ENCODE measurements at places on chromosomes 2 and 18.

DNA sequence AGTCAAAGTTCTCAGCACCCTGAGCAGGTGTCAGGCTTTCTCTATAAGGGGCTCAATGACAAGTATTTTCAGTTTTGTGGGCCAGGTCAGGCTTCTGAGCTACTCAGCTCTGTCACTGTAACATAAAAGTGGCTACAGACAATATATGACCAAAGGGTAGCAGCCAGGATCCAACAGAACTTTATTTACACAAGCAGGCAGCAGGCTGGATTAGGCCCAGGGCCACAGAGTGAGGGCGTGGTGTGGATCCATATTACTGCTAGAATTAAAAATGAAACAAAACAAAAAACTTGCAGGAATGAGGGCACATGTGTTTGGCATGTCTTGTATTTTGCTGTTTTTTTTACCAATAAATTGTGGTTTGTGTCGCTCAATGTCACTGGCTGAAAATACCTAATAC lies 143.7 kb downstream of the EIPR1 start:
- DNase-seq = no peak

- no peak for DNase-seq
Observed at GRCh38 chr2:17853799-17854198, 24.7 kb upstream of the KCNS3 start.

DNA sequence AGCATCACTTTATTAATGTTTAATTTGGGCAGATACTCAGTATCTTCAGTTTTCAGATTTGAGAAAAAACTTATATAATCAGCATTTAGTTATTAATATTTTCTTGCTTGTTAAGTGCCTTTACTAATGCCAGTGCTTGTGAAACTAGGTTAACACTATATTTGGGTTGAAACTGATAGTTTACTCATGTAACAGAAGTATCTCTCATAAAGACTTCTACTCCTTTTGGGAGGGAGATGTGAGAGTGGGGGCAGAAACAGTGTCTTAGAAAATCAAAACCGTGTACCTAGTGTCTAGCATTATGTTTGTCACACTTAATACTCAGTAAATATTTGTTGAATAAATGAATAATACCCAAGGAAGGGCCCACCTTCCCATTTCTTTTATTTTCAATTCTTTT lies 129.5 kb downstream of the MSTN start:
- no peak for DNase-seq

GRCh38 chr18:79299711-79300110 lies 96.0 kb upstream of the NFATC1 start:
- no peak for DNase-seq

DNA sequence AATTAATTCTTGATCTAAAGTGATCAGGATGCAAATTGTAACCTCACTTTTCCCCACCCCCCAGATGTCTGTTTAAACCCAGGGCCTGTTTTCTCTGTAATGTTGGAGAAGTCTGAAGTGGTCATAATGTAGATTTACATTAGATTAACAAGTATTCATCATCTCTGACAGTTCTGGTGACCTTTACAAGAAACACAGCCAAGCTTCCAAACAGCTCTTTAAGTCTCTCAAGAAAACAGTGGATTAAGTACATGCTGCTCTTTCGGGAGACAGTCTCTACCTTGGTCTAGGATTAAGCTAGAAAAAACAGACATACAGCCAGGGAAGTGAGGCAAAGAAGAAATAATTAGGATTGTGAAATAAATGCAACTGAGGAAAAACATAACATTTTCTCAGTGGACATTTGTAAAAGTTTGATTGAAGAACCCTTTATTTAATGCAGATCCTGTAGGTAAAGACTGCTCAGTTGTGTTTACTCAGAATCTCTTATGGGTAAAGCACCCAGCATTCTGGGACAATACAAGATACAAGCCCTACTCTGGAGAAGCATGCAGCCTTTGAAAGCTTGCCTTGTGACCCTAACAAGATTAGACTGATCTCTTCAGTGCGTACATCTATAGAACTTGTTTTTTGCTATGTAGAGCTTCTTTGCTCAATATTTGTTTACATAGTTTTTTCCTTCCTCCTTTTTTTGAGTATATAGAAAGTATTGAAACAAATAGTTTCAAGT lies 203.9 kb downstream of the PHLPP1 start:
- DNase-seq = no peak

DNA sequence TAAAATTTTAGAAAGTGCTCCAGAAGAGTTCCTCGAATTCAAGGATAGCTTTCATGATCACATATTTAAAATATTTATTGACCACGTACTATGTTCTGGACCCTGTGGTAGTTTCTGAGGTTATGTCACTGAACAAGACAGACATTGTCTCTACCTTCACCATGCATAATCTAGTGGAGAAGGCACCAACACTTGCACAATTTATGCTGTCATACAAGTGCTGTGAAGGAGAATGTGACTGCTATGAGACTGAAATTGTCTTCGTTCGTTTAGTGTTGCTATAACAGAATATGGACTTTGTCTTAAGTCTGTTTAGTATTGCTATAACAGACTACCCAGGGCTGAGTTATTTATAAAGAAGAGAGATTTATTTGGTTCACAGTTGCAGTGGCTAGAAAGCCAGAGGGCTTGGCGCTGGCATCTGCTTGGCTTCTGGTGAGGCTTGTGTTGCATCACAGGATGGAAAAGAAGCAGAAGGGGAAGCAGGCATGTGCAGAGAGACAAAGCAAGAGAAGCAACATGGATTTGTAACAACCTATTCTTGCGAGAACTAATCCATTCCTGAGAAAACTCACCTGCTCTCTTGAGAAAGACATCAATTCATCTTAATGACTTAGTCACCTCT lies 50.0 kb upstream of the RFX8 start:
- no peak for DNase-seq

GRCh38 chr18:79405781-79406575 lies 10.2 kb downstream of the NFATC1 start:
- DNase-seq = peak; percentile 62

DNA sequence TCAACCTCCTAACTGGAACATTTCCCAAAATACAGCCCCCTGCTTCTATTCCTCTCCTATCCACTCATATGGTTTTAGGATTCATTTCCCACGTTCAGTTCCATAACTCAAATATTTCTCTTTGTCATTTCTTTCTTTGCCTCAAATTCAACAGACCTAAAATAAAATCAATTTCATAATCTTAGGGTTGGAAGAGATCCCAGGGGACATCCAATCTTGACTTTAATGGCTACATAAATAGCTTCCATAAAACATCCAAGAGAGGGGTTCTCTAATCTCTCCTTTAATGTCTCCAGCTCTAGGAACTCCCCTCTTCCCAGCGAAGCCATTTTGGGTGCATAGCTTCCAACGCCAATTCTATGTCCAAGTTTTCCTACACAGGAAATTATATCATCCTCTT lies 33.8 kb downstream of the RBKS start:
- DNase-seq = no peak

DNA sequence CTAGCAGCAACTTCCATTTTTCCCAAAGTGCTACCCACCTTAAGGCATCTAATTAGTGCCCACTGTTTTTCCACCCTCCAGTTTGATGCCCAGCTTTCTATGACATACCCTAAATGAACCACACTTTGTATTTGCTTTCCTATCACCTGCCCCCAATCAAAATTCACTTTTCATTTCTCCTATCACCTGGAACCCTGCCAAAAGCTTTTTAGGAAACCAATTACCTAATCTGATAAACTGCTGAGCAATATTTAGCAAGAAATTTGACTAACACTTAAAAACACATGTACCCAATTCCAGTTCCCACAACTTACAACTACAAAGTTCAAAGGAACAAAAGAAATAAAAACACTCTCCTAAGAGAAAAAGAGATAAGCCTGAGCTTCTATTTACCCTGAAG lies 71.7 kb downstream of the IKZF2 start:
- DNase-seq = no peak

GRCh38 chr2:127685410-127686080 lies 10.2 kb upstream of the LIMS2 start:
- no peak for DNase-seq

GRCh38 chr18:22005191-22005841 lies 164.1 kb upstream of the GATA6 start:
- no peak for DNase-seq

GRCh38 chr2:54760310-54760709 lies 36.8 kb downstream of the EML6 start:
- DNase-seq = no peak

DNA sequence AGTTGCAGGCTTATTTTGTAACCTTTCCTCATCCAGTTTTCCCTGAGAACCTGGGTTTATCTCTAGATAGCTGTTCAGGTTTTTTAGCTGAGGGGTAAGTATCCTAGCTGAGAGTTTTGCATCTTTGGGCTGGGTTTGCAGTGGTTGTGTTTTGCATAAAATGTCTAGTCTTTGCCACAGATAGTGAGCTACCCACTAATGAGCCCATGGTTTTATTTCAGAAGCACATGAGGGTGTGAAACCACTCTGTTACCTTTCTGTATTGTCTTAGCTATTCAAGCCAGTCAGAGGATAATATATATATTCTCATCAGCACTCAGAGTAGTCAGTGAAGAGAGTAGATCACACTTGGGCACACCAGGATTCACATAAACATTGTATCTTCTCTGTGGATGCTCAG lies 24.6 kb upstream of the TXNDC2 start:
- no peak for DNase-seq

DNA sequence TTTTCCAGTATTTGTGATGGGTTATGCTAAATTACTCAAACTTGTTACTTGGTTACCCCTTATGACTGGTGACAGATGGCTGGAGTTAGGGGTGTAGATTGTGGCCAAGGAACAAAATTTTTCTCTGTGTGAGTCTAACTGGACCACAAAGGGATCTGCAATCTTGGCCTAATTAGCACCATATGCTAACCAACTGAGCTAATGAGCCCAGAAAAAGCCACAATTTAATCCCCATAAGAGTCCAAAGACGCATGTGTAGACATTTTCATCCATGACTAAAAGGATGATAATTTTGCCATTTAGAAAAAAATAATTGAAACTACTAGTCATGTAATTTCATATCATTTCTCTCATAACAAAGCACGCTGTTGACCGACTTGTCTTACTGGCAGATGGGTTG lies 151.2 kb downstream of the ABCA12 start:
- no peak for DNase-seq

- DNase-seq = no peak
Observed at GRCh38 chr2:88829607-88830463, 138.4 kb downstream of the RPIA start.

DNA sequence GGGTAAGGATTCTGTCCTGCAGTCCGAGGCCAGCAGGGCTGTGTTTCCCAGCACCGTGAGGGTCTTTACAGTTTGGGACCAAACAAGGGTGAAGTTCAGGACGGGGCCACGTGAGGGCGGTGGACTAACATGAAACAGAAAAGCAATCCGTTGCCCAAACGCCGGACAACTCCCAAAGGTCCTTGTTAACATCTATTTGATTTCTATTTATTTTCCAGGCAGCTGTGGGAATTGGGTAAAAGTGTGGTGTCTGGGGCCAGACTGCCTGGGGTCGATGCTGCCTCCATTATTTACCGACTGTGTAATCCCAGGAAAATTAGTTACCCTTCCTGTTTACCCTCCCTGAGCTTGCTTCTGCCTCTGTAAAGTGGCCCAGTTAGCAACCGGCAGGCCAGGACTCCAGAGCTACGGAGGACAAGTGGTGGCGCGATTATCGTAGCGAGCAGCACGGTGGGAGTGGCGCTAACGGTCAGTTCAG lies 66.3 kb upstream of the TCF7L1 start:
- no peak for DNase-seq

DNA sequence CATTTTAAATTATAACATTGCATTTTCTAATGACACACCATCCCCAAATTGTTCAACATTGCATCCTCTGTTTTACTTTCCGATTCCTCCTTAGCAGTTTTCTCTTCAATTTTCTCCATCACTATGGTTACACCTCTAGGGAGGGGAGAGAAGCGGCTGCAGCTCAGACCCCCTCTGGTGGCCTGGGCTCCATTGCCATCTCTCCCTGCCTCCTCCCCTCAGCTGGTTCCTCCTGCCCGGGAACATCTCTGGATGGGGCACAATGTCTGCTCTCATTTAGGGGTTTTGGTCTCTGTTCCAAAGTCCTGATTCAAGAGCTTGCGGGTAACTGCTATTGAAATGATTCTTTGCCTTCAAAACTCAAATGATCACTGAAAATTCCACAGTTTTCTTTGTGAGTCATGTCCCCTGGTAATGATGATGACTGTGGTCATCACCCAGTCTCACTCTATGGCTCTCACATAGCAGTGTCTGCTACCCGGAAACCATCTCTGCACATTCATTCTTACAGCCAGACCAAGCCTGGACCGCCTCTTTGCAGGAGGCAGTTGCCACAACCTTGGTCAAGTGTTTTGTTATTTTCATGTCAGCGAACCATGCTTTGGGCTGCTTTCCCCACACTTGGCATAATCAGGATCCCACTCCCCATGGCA lies 263.9 kb downstream of the ALPK2 start:
- DNase-seq = no peak

GRCh38 chr2:176164611-176165369 lies 7.7 kb downstream of the HOXD3 start:
- no peak for DNase-seq

- no peak for DNase-seq
Observed at GRCh38 chr2:763766-764525, 86.7 kb upstream of the TMEM18 start.

DNA sequence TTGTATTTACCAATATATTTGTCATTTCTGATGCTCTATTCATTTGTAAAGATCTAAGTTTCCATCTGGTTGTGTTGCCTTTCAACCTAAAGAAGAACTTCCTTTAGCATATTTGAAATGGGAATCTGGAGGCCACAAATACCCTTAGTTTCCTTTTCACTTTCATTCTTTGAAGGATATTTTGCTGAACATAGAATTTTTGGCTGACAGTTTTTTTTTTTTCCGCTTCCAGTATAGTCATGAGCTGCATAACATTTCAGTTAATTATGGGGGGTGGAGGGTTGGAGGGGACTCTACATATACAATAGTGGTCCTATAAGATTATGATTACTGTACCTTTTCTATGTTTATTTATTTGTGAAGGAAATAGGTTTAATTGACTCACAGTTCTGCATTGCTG lies 83.9 kb downstream of the CERS6 start:
- DNase-seq = no peak

- DNase-seq = no peak
Observed at GRCh38 chr2:189092936-189093335, 86.6 kb downstream of the COL5A2 start.

DNA sequence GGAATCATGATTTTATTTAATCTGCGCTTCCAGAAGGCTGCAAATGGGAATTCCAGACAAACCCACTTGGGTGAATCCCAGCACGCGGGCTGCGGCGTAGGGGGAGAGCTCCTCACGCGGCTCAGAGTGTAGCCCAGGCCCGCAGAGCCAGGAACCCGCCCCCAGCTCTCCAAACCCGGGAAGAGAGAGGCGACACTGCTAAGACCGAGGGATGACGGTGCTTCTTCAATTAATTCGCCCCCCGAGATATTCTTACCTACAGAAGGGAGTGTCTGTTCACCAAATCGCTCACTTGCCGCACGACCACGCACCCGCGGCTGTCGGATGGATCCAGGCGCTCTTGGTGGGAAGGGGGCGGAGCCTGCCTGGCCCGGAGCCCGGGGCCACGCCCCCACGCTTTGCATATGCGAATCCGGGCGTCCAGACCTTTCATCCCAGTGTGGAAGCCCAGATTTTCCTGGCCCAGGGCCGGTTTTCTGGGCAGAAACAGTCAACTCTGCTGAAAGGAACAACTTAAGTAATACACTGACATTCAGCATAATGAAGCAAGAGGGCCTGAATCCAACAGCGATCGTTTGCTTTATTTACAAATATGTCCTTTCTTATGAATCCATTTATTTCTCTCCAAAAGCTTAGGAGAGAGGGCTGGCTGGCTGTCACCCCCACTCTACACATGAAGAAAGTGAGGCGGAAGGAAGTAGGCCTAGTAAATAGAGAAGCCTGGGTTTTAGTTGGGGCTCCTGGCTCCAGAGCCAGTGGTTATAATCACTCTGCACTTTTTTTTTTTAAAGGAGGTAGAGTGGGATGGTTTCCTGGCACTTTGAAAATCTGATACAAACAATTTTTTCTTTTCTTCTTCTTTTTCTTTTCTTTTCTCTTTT lies at the start of gene SLC19A3:
TSS of gene SLC19A3 (minus strand) at position 342 of the 881 bp plus-strand sequence. CDS start 15,710 bp downstream, outside the sequence.
- no peak for DNase-seq
